Stimulated activated CD4-positive, alpha-beta T cell treated with anti-CD3 and anti-CD28 coated beads, Interleukin-12 subunit alpha, Interleukin-12 subunit beta, amount 100 ng/mL, for 24 hours (primary cell): ENCODE measurements at places on chromosomes 7 and 10.

- DNase-seq, result no peak
These were observed 74.8 kb downstream of the ZEB1 start for GRCh38 chr10:31393844-31394243.

GRCh38 chr10:20237586-20237985, 421.4 kb downstream of the PLXDC2 start:
- DNase-seq, result no peak

DNA sequence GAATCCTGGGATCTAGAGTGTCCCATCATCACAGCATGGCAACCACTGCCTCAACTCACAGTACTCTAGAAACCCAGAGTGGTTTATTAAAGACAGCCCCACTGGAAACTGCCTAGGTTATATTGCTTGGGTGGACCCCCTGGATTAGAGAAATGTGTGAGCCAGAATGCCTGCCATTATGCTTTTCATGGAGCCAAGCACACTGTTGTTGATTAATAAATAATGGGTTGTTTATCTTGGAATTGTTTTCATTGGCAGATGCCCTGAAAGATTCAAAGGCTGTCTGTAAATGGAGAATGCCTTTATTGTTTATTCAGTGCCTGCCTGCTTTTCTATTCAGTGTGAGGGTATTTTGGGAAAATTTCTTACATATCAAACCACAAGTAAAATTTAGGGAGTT, 52.1 kb downstream of the GNAI1 start:
- no peak for DNase-seq

- no peak for DNase-seq
These were observed 122.6 kb downstream of the DKK1 start for GRCh38 chr10:52436664-52437063.

DNA sequence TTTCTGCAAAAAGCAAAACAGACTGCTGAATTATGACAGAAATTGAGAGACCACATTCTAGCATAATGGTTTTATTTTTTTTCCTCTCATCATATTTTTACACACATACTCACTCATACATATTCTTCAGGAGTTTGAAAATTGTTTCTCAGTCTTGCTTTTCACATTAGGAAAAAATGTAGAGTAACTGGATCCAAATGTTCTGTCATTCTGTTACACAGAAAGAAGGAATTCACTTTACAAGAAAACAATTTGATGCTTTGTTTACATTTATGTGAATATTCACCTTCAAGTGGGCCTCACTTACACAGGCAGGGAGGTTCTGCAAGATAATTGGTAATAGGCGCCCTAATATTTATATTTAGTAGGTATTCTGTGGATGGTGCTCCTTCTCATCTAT, 82.0 kb downstream of the ARL4A start:
- no peak for DNase-seq

GRCh38 chr7:46948716-46949115, 633.2 kb downstream of the TNS3 start:
- DNase-seq, result no peak

DNA sequence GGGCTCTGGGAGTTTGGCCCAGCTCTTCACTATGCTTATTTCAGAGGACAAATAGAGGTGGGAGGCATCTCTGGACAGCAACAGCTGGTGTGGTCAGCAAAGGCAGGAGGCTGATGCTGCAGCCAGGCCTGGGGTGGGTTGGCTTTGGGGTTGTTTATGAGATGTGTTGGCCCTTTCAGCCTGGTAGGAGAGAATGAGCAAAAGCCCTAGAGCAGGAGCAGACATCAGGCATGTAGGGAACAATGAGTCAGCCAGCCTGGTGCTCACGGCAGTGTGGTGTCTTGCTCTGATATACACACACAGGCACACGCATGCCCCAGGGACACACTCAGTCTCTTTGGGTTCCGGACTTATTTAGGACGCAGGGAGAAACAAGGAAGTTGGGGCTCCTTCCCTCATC, 157.1 kb downstream of the PRKCQ start:
- peak; percentile 55 for DNase-seq

- no peak for DNase-seq
These were observed 10.3 kb downstream of the ITPRIP start for GRCh38 chr10:104327745-104328645.

- no peak for DNase-seq
These were observed 21.7 kb upstream of the WNT16 start for GRCh38 chr7:121307021-121307574.

- DNase-seq, result no peak
These were observed 186.1 kb downstream of the BMPER start for GRCh38 chr7:34091321-34091917.

DNA sequence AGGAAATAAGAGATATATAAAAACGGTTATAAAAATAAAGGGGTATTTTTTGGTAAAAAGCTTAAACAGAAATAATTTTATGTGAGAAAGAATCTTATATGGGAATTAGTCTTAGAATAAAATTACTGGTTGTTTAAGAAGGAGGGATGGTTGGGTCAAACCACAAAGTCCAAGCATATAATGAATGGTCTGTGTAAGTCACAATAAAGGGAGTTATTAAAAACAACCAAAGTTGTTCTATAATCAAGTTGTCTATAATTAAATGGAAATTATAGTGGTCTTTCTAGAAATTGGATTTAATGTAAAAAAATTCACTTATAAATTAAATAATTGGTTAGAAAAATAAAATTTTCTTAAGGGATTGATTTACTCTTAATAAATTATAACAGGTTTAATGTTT, 304.8 kb downstream of the POM121L12 start:
- DNase-seq, result no peak

GRCh38 chr7:47332681-47333553, 249.0 kb downstream of the TNS3 start:
- no peak for DNase-seq

DNA sequence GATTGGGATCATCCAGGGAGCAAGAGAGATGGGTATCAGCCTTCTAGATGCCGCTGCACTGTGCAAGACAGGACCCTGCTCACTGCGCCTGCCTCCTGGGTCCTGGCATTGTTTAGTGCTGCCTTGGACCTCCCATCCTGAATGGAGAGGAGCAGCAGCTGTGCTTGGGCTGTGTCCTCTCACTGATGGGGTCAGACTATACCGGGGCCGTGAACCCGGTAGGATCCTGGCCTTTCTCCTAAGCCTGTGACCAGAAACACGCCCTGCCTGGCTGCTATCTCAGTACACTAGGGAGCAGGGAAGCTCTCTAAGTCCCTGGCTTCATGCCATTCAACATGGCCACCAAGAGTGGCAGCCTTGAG, 309.4 kb upstream of the ZNF32 start:
- DNase-seq, result no peak

DNA sequence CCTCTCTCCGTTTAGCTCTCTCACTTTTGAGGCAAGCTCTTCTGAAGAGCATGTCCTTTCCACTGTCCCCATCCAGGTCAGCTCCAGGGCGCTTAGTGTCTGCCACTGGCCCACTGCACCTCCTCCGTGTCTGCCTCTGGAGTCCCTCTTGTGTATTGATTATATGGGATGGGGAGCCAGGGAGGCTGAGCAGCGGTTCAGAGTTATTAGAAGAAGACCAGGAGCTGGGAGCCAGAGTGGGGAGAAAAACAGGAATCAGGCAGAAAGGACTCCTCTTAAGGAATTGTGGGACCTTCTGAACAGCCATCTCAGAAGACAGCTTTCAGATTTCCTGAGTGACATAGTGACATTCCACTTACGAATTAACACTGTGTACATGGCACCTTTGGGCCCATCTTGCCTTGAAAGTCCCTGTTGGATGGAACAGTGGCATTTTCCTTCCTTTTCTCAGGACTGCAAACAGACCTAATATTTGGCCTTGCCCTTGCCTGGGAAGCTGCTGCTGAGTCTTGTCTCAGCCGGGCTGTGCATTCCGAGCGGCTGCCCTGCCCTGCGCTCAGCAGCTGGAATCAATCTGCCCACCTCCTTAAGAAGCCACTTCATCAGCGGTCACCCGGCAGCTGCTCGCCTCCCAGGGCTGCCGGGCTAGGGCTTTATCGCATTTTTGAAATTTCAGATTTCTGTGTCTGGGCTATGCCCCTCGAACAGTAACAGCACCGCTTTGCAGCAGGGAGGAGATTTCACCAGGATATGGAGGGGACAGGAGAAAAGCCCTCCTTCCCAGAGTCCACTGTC, 81.1 kb upstream of the PRKG1 start:
- no peak for DNase-seq

GRCh38 chr7:44263326-44264082, 61.9 kb downstream of the CAMK2B start:
- DNase-seq, result no peak

GRCh38 chr10:73106301-73106700, 4.0 kb upstream of the NUDT13 start:
- DNase-seq, result no peak

DNA sequence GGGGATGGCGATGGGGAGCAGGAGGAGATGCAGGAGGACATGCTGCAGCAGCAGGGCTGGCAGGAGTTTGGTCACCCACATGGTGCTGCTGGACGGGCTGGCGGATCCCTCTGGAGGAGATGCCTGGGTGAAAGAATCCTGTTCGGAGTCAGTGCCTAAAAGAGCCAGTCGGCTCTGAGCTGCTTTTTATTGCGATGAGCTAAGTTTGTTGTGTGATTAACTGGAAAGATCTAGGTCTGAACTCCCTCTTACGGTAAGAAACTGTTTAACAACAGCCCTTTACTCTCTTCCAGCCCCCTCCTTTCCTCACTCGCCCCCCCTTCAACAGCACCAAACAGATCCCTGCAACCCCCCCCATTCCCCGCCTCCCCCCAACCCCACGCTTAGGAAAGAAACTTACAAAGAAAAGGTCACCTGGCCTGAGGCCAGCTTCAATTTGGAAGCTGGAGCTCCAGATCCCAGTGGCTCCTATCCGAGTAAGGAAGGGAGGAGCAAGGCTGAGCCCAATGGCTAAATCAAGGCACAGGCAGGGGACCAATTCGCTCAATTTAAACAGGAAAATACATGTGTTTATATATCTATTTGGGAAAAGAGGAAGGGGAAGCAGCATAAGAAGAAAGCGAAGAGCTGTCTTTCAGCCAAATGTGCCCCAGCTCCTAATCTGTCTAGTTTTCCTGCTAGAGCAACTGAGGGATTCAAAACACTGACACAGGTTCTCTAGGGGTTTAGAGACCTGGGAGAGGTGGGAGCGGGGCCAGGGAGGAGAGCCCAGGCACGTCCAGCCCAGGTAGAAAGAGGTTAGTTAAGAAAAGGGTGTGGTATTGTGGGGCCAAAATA, at the start of gene HGF:
TSS of gene HGF (minus strand) at position 157 of the 837 bp plus-strand sequence. CDS start at position 81, 76 bp downstream.
- no peak for DNase-seq

DNA sequence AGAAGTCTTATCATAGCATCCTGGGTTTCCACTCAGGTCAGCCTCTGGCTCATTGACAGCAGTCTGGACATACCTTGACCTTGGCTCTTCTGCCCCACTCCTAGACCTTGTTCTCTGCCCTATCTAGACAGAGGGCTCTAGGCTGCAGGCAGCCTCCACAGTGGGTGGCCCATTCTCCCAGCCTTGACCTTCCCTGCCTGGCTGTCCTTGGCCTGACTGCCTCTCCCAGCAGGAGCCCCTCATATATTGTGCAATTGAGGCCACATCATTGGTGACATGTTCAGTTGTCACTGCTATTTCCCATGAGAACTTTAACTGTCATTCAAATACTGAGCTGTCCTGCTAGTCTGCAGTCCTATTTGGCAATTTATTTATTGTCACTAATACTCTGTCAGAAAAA, 503.4 kb downstream of the PLXNA4 start:
- no peak for DNase-seq

GRCh38 chr10:58360412-58361004, 24.7 kb upstream of the TFAM start:
- DNase-seq, result no peak

DNA sequence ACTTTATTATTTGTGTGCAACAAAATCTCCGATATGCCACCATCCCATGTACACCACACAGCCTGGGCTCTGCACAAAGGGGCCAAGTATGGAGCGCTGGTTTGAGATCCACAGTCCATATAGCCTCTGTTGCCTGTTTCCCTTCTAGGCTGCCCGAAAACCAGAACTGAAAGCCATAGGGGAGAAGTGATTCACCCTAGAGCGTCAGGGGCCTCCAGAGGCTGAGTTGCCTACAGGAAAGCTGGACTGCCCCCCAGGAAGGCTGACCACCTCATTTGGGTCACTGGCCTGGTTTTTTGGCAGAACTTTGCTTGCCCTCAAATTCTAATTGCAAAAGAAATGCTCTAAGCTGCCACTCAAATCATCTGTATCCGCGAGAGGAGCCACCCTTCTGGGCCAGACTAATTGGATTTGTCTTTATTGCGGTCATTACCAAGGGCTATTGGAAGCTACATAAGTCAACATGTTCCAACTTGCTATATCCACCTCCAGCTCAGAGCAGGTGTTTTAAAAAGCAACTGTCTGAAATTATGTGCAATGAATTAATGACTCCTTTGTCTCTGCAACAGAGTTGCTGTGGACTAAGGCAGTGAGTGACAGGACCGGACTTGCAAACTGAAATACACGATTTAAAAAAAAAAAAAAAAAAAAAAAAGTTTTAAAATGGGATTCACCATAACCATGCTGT, 28.3 kb upstream of the FRMD4A start:
- no peak for DNase-seq

DNA sequence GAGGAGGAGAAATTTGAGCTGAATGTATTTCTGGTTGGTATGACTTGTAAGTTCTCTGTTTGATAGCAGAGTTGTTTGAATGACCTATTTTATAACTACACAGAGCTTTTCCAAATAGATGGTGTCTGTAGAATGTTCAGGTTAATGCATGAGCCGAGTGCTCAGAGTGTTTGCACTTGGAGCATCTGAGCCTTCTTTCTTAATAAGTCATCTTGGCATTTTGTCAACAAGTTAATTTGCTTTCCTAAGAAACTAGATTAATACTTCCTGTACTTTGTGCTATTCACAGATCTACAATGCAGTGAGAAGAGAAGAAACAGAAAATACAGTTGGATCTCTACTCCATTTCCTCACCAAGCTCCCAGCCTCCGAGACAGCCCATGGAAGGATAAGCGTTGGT, 138.2 kb downstream of the PLCE1 start:
- no peak for DNase-seq

DNA sequence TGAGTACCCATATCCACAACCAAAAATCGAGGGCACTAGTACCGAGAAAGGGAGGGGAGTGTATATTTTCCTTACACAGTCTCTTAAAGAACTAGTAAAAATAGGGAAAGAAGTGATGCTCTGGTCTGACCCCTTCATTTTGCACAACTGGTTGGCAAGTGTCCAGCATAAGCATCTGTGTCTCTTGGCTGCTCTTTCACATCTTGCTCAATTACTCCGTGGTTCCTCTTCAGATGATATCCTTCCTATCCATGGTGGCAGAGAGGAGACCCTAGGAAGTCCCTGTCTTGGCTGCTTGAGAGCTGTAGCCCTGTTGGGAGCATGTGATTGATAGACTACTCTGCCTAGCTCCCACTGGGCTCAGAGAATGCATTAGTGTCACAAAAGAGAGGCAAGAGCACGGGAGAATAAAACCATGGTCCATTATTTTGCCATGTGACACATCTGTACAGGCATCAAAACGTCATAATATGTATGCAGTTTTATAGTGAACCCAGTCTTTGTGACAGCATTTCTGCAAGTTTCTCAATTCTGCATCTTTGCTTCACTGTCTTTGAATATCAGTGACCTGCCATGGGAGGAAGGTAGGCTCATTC, 111.8 kb upstream of the ANKRD1 start:
- no peak for DNase-seq

DNA sequence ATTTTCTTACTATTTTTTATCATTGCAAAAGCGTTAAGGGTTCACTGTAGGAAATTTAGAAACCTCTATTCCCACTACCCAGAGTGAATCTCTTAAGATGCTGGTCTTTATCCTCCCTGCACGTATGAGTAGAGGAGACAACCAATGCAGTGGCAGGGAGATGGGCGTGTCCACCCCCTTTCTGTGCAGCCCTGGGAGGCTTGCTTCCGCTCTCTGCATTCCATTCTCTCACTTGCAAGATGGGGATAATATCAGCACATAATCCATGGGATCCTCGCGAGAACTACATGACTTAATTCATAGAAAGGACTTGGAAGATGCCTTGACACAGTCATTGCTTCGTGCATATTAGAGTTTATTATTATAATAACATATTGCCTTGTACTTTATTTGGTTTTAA, 196.2 kb downstream of the KLF6 start:
- no peak for DNase-seq
